ENCODE measurements at places on chromosomes 5 and 9. TPM values are rescaled to one million over a fixed set of nuclear protein-coding genes. Genes with fewer than 3 reads are reported as not detected.

GRCh38 chr9:104905931-104906330, 22.0 kb downstream of the ABCA1 start:
- H3K4me3 ChIP-seq, result no peak overlapping the region
- DNase-seq, result no peak
- H3K36me3 ChIP-seq, result no peaks in the 10 kb centered on the region
- H3K27ac ChIP-seq, result no peak overlapping the region

DNA sequence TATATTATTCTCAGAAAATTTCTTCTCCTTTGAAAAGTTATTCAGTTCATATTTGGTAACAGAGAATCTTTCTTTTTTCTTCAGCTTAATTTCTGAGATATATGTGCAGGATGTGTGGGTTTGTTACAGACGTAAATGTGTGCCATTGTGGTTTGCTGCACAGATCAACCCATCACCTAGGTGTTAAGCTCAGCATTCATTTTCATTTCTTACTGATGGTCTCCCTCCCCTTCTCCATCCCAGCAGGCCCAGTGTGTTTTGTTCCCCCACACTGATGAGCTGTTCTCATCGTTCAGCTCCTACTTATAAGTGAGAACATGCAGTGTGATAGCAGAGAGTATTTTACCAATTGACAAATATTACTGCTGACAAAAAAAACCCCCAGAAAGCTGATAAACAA, 330.0 kb upstream of the CHD1 start:
- no peak overlapping the region for H3K27ac ChIP-seq
- DNase-seq, result no peak
- H3K27me3 ChIP-seq, result no peaks in the 10 kb centered on the region
- no peaks in the 10 kb centered on the region for H3K36me3 ChIP-seq

- peaks cover 6% of the 10 kb centered on the region for H3K27me3 ChIP-seq
- H3K4me1 ChIP-seq, result no peaks in the 10 kb centered on the region
- H3K27ac ChIP-seq, result no peak overlapping the region
- DNase-seq, result no peak
- no peaks in the 10 kb centered on the region for H3K36me3 ChIP-seq
Measured at GRCh38 chr9:78468231-78468630, 171.3 kb downstream of the PSAT1 start.

DNA sequence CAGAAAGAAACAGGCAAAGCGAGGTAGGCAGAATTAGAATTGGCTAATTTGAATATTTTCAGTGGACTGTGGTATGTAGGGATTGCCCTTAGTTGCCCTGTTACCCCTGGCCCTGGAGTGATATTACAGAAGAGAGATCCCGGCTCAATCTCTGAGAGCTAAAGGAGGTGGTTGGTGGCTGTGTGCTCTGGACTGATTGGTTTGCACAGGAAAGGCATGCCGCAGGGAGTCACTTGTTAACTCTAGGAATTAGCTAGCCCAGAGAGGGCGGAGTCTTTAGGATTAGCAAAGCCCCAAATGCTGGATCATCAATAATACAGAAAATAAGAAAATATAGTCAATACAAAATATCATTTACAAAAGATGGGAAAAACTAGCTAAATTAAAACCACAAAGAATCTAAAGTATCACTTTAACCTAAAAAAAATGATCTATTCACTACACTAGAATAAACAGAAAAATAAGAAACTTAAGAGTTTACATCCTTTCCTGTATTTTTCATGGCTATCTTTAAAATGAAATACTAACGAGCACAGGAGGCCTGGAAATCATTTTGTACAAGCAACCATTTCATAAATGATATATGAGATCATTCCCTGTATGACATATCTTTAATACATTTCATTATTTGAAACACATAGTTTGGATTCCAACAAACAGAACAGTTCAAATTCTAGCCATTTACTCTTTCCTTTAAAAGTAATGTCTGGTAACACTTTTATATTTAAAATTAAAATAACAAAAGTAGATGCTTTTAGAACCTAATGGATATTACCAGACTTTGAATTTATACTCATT, 71.1 kb downstream of the GNAQ start:
- no peaks in the 10 kb centered on the region for H3K27me3 ChIP-seq
- no peak for DNase-seq
- no peak overlapping the region for H3K4me3 ChIP-seq
- H3K4me1 ChIP-seq, result peaks cover 28% of the 10 kb centered on the region
- peaks cover 7% of the 10 kb centered on the region for H3K36me3 ChIP-seq
- no peak overlapping the region for H3K27ac ChIP-seq

DNA sequence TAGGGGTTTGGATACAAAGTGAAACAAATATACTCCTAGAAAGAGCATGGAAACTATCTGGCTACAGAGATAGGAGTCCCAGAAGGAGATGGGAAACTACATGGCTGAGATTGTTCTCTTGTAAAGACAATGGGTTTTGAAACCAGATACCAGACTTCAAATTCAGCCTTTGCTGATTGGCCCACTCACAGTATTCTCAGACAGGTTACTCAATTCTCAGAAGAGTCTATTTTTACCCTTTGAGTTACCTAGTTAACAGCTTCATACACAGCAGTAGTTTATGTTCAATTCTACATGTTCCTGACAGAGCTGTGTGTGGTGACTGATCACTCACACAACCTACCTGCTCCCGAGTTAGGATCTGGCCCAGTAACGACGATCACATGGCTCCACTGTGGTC, 14.1 kb downstream of the ZFP62 start:
- no peak overlapping the region for H3K4me3 ChIP-seq
- H3K27ac ChIP-seq, result no peak overlapping the region
- DNase-seq, result no peak

- H3K36me3 ChIP-seq, result no peaks in the 10 kb centered on the region
- no peak overlapping the region for H3K4me3 ChIP-seq
- no peak overlapping the region for H3K27ac ChIP-seq
- H3K27me3 ChIP-seq, result no peaks in the 10 kb centered on the region
- DNase-seq, result no peak
Measured at GRCh38 chr5:88049737-88050136, 218.9 kb downstream of the TMEM161B start.

GRCh38 chr5:171997011-171997410, 9.4 kb downstream of the FBXW11 start:
- H3K27me3 ChIP-seq, result no peaks in the 10 kb centered on the region
- no peak for DNase-seq
- H3K4me1 ChIP-seq, result peaks cover 47% of the 10 kb centered on the region
- H3K36me3 ChIP-seq, result peaks cover 25% of the 10 kb centered on the region

- DNase-seq, result peak; percentile 61
- H3K27me3 ChIP-seq, result peaks cover 4% of the 10 kb centered on the region
- peaks cover 68% of the 10 kb centered on the region for H3K4me1 ChIP-seq
- H3K4me3 ChIP-seq, result peak overlapping the region; percentile 68
Measured at GRCh38 chr5:1312993-1313833, 18.3 kb upstream of the TERT start.

DNA sequence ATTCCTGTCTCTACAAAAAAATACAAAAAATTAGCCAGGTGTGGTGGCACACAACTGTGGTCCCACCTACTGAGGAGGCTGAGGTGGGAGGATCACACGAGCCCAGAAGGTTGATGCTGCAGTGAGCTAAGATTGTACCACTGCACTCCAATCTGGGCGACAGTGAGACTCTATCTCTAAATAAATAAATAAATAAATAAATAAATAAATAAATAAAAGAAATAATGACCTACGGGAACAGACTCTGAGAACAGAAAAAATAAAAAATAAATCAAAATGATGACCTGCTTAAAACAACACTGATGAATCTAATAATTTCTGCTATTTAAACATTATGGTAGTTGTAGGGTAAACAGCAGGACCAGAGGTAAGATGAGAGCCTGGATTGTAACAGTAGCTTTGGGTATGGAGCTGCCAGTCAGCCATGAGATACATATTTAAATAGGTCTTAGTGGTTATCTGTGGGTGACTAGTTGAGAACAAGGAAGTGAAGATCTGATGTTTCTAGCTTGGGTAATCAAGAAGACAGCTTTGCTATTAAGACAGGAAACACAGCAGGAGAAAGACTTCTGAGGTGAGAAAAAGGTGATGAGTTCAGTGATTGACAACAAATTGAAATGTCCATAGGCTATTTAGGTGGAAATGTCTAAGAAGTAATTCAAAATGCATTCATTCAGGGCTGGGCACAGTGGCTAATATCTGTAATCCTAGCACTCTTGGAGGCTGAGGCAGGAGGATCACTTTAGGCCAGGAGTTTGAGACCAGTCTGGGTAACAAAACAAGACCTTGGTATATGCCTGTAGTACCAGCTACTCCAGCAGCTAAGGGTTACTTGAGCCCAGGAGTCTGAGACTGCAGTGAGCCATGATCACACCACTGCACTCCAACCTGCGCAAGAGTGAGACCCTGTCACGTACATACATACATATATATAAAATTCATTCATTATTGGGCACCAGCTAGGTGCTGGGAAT, 11.0 kb downstream of the RNF145 start:
- H3K27ac ChIP-seq, result peak overlapping the region; percentile 20
- peaks cover 60% of the 10 kb centered on the region for H3K4me1 ChIP-seq
- no peaks in the 10 kb centered on the region for H3K27me3 ChIP-seq
- peaks cover 48% of the 10 kb centered on the region for H3K36me3 ChIP-seq

FGF1 gene
- total RNA-seq, result 0.08 TPM

TAF11L10 gene
- total RNA-seq, result not detected

TTLL11 gene
- 3.0 TPM for total RNA-seq

GALNT12 gene
- 2.3 TPM for total RNA-seq

RAB24 gene
- total RNA-seq, result 19.7 TPM

PLPP7 gene
- total RNA-seq, result 0.10 TPM

RMRP gene
- total RNA-seq, result 5,787 TPM

Measured in activated T-helper 1 cell treated with anti-CD3 and anti-CD28 coated beads, Interleukin-12 subunit alpha, Interleukin-12 subunit beta, Interleukin-2, Interleukin-4 antibody, amounts not matched to agents 30 ng/mL and 10 ng/mL and 1 ng/mL, durations not matched to agents 14 hours and 24 hours and 36 hours (primary cell).